ENCODE measurements at places on chromosomes 3 and 15. TPM values are rescaled to one million over a fixed set of nuclear protein-coding genes. Genes with fewer than 3 reads are reported as not detected.

DNA sequence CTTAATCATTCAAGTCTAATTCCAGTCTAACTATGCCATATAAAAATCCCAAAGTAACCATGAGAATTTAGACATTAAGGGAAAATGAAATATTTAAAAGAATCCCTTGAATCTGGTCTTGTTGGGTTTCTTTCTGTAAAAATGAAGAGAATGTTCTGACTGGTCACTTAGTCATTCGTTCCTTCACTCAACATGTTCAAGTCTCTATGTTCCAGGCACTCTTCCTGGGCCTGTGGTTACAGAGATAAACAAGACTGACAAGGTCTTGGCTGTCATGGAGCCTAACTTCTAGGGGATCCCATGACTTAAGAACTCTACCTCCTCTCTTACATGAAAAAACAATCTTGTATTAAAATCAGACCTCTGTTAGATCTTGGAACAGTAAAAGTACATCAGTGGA lies 638.6 kb upstream of the TBL1XR1 start:
- no peak for DNase-seq

DNA sequence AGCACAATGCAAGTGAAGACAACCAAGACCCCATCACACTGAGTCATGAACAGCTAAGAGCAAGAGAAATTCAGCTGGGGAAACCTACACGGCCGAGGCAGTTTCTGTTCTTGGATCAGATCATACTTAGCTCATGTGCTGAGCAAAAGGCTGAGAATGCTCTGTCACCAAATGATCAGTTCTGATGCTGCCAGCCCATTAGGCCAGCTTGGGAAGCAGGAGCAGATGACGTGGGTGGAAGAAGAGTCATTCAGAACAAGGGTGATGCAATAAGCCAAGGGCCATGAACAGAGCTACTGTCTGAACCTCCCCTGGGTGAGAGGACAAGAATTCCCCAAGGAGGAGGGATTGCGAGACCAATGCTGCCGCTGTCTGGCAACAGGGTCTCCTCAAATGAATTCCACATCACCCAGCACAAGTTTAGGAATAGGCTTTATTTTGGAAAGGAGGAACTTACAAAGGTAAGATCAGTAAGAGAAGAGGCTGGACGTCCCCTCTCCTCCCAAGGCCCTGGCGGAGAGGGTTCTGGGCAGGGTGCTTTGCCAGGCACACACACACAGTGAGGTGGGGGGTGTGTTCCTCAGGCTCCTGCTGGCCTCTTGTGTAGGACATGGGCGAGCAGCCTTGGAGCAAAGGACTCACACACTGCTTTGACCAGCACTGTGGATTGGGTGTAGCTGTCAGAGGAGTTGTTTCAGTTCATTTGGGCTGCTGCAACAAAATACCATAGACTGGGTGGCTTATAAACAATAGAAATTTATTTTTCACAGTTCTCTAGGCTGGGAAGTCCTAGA lies 65.6 kb upstream of the CTXND1 start:
- DNase-seq = no peak

GRCh38 chr15:27820232-27820631 lies 278.9 kb downstream of the OCA2 start:
- no peak for DNase-seq

- DNase-seq = no peak
These were observed 12.1 kb upstream of the UBE2Q2 start for GRCh38 chr15:75830910-75831805.

GRCh38 chr15:89119489-89120478 lies 31.5 kb downstream of the ABHD2 start:
- DNase-seq = no peak

DNA sequence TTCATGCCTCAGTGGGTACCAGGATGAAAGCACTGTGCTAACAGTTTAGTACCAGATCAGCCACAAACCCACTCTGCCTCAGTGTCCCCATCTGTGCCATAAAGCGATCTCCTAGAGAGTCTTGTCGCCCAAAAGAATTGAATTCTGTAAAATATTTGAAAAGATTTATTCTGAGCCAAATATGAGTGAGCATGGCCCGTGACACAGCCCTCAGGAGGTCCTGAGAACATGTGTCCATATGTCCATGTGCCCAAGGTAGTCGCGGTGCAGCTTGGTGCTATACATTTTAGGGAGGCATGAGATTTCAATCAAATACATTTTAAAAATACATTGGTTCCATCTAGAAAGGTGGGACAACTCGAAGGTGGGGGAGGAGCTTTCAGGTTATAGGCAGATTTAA lies 15.4 kb upstream of the NOX5 start:
- DNase-seq = no peak

DNA sequence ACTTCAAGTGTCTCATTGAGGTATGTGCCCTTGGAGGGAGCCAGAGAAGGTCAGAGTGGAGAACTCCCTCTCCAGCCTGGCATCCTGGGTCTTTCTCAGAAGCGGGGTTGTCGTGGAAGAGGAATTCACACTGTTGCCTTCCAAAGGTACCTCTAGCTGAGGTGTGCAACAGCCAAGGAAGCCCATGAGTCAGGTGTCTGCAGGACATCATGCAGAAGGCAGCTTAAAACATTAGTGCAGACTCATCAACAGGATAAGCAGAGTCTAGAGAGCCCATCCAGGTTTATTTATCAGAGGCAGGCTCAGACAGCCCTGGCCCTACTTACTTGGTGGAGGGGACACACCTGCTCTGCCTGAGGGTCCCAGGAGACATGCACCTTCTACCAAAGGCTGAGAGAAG lies 95.6 kb upstream of the TPM1 start:
- no peak for DNase-seq

- peak; percentile 68 for DNase-seq
These were observed 500.4 kb downstream of the SHQ1 start for GRCh38 chr3:72347819-72348319.

DNA sequence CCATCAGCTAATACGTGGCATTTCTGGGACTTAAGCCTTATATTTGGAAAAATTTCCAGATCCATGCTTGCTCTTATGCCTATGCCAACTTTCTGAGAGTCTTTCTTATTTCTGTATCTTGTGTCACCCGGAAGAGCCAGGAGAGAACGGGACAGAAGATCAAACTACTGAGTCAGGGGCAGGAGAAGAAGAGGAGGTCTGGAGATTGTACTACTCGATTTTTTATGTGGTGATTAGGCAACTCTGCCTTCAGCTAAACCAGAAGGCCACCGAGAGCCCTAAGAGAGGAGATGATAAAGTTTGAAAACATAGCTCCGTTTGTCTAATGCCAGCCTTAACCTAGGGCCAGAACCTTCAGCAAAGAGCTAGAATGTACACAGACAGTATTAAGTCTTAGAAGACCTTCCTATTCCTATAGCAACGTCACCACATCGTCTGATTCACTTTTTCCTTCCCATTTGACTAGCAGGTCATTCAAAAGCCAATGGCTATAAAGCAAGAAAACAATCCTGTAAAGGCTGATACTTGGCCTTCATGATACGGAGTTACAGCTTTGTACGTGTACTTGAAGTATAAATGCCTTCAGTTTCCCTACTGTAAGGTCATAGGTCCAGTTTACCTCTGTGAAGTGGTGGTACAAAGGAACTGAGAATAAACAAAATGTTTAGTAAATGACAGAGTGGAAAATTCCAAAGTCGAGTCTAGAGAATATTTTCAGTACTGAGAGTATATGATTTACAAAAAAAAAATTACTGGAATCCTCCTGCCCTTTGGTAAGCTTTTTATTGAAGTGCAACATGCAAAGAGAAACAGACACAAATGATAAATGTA lies 96.1 kb upstream of the ICE2 start:
- no peak for DNase-seq

GRCh38 chr3:65636326-65636725 lies 402.4 kb downstream of the MAGI1 start:
- DNase-seq = no peak

- no peak for DNase-seq
These were observed 465.3 kb upstream of the AGTR1 start for GRCh38 chr3:148232389-148232788.

DNA sequence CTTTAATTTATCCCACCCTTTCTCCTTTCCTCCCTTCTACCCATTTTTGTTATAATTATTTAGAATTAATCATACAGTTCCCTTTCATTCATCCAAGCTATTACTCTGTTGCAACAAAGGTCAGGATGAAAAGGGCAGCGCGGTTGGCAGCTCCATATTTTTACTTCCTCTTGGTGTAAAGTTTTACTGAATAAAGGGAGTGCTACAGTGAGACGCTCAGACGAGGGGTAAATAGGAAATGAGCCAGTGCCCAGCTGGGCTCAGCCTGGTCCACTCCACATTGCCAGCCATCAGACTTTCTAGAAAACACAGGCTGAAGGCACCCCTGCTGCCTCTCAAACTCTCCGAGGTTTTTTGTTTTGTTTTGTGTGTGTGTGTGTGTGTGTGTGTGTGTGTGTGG lies 21.9 kb upstream of the ZBTB38 start:
- DNase-seq = no peak

- DNase-seq = no peak
These were observed 6.4 kb downstream of the ALG1L2 start for GRCh38 chr3:130088061-130088460.

DNA sequence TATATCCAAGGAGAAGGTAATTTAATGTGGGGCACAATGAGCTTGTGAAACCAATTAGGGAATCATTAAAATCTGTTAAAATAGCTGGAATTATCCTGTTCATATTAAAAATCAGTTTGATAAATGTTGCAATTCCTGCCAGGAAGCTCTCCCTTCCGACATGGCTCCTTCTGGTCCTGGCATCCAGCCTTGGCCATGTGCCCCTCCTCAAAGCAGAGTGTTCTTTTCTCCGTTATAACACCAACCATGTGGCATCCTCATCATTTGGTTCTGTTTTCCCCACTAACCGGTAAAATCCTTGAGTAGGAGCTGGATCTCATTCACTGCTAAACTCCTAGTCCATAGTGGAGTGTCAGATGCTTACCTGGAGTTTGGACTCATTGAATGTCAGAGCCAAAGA lies 127.2 kb downstream of the ARNT2 start:
- DNase-seq = no peak

- no peak for DNase-seq
These were observed 24.6 kb downstream of the CHCHD6 start for GRCh38 chr3:126728680-126729079.

- DNase-seq = no peak
These were observed 428.1 kb upstream of the NAALADL2 start for GRCh38 chr3:174430986-174431385.

DNA sequence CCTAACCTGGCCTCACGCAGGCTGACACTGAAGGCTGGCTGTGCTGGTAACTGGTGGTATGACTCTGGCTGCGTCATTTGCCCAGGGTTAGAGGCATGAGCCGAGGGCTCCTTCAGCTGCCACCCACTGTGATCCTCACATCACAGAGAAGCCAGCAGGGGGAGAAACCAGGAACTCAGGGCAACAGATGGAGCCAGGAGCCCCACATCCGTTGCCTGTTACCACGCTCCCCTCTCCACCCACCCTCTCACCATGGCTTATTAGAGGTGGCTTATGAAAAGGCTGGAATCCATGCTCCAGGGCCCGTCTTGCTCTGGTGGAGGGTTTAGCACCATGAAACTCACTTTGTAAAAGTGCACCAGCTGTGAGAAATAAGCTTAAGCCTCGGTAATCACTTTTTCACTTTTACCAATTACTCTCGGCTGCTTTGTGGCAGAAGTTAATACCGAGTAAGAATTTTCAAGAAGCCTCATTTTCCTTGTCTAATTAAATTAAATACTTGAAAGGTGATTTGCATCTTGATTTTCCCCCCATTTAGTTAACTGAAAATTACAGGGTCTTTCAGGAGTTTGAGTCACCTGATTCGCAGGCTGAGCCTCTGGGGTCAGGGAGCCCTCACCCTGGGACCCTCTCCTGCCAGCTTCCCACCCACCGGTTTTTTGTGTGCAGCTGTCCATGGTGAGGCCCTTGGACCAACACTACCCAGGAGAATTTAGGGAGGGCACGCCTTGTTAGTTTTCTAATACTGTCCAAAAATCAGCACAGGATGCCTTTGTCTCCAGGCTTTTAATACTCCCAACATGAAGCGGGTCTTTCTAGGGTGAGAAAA lies 60.9 kb downstream of the ASB7 start:
- DNase-seq = peak; percentile 19

DNA sequence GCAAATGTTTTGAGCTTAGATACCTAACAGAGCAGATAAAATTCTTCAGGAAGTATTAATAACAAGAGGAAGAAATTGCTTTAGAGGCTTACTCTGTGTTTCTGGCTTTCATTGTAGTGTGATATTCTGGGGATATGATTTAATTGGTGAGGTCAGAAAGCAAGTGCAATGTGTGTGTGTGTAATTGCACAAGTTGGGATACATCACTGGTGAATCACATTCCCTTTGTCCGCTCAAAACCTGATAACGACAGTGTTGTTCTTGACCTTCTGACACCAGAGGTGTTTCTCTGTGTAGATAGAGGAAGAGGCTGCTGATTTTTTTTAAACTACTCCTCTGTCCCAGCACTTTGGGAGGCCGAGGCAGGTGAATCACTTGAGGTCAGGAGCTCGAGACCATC lies 161.1 kb downstream of the CACNA2D3 start:
- DNase-seq = no peak

DNA sequence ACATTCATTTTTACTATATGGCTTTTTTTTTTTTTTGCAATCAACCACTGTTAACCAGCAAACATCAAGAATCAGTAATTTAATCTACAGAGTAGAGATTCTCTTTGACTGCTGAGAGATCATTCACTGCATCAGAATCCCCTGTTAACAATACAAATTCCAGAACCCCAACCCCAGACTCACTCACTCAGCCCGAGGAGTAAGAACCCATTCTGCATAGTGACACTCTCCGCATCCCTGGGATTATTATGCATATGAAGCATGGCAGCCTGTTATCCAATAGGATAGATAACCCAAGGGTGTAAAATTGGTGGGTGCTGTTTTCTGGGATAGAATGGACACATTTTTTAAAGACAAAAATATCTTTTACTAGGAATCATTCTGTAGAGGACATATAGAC lies 76.3 kb upstream of the CCDC39 start:
- no peak for DNase-seq

DNA sequence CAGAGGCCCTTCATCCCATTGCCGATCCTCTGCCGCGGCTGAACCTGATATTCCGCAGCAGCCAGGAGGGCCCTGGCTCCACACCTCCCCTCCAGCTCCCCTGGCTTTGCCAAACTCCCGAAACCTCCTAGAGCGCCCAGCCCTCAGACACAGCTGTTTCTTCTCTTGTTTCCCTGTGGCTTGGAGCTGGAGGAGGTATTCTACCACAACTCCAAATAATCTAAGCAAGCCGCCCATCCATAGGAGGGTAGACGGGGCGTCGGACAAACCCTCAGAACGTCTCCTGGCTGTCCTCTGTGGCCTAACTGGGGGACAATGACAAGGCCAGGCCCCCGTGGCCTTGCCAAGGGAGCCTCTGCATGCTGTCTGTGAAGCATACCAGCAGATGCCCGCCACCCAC lies 10.4 kb downstream of the PLA2G4D start:
- no peak for DNase-seq

- no peak for DNase-seq
These were observed 147.0 kb upstream of the PROK2 start for GRCh38 chr3:71931922-71932321.

GRCh38 chr15:58737298-58737697 lies 12.2 kb downstream of the ADAM10 start:
- DNase-seq = no peak

FBXO40 gene
- total RNA-seq = 0.06 TPM

GPR176 gene
- 11.8 TPM for total RNA-seq

ITPKA gene
- total RNA-seq = 1.3 TPM

CALML4 gene
- 7.4 TPM for total RNA-seq

TTC21A gene
- 6.2 TPM for total RNA-seq

FSIP1 gene
- total RNA-seq = 2.1 TPM

TRIM42 gene
- not detected for total RNA-seq

GOLGA8Q gene
- total RNA-seq = 5.2 TPM

FBLN2 gene
- total RNA-seq = 217 TPM

Data from uterus (tissue), 4 donors.